Progenitor cell of endocrine pancreas (in vitro differentiated cells): ENCODE measurements at places on chromosomes 11 and 22. TPM values are rescaled to one million over a fixed set of nuclear protein-coding genes. Genes with fewer than 3 reads are reported as not detected.

DNA sequence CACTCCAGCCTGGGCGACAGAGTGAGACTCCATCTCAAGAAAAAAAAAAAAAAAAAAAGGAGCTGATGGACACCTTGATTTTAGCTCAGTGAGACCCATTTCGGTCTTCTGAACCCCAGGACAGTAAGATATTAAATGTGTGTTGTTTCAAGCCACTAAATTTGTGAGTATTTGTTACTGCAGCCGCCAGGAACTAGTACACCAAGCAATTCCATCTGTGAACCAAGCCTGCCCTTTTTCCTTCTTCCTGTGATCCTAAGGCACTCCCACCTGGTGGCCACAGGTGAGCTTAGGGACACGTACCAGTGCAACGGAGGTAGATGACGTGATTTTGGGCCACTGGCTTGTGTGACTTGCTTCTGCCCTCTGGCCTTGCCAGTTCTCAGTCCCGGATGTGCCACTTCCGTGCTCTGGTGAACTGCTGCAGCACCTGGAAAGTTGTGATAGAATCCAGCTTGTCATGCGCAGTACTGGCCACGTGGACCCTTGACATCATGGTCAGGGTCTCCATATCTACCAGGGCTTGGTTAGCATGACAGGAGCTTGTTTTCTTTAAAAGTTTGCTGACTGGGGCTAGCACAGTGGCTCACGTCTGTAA is 19.6 kb upstream of the ATXN10 start:
- H3K36me3 ChIP-seq = no peaks in the 10 kb centered on the region
- H3K4me3 ChIP-seq = no peak overlapping the region
- DNase-seq = no peak
- no peak overlapping the region for H3K27ac ChIP-seq
- H3K27me3 ChIP-seq = peaks cover 42% of the 10 kb centered on the region

DNA sequence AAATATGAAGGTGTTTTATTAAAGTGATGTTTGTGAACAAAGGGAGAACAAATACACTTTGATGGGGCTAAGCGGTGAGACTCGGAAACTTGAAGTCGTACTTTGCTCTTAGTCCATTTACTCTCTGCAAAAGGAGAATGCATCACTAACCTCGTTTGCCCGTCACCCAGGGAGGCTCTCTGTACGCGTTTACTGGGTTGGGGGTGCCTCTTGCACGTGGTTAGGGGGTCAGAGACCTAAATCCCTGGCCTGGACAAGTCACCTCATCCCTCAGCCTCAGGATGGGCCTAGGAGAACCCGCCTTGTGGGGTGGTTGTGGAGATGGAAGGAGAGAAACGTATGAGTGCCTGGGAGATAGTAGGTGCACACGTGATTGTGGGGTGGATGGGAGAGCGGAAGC is 803 bp upstream of the IFT27 start:
- no peak for DNase-seq
- peaks cover 7% of the 10 kb centered on the region for H3K4me1 ChIP-seq

DNA sequence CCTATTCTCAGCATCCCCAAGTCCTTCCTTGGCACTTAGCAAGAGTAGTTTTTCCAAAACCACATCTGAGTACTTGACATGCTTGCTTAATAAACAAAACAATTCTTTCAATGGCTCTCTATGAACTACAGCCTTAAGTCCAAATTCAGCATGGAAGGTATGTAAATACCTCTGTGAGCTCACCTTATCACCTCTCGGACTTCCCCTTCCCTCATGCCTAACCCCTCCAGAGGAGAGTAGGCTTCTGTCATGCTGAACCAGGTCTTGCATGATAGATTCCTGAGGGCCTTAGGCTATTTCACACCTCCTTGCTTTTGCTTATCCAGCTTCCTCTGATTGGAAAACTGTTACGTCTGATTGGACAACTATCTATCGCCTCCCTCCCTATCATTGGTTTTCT is 312.9 kb upstream of the CCDC90B start:
- H3K4me3 ChIP-seq = no peak overlapping the region
- H3K27ac ChIP-seq = no peak overlapping the region
- DNase-seq = no peak
- H3K36me3 ChIP-seq = no peaks in the 10 kb centered on the region
- no peaks in the 10 kb centered on the region for H3K4me1 ChIP-seq

Gene PGA5
- total RNA-seq = 0.60 and 0.69 TPM in 2 replicates

GRCh38 chr11:116644941-116645305 is 127.9 kb downstream of the BUD13 start:
- no peaks in the 10 kb centered on the region for H3K4me1 ChIP-seq
- DNase-seq = no peak
- H3K36me3 ChIP-seq = no peaks in the 10 kb centered on the region
- H3K4me3 ChIP-seq = no peak overlapping the region
- peaks cover 20% of the 10 kb centered on the region for H3K27me3 ChIP-seq

- H3K27me3 ChIP-seq = peaks cover 54% of the 10 kb centered on the region
- H3K4me1 ChIP-seq = peaks cover 27% of the 10 kb centered on the region
- H3K36me3 ChIP-seq = peaks cover 1% of the 10 kb centered on the region
- H3K4me3 ChIP-seq = peak overlapping the region; percentile 69
These were observed 2.0 kb downstream of the USH1C start for GRCh38 chr11:17542249-17542648.

DNA sequence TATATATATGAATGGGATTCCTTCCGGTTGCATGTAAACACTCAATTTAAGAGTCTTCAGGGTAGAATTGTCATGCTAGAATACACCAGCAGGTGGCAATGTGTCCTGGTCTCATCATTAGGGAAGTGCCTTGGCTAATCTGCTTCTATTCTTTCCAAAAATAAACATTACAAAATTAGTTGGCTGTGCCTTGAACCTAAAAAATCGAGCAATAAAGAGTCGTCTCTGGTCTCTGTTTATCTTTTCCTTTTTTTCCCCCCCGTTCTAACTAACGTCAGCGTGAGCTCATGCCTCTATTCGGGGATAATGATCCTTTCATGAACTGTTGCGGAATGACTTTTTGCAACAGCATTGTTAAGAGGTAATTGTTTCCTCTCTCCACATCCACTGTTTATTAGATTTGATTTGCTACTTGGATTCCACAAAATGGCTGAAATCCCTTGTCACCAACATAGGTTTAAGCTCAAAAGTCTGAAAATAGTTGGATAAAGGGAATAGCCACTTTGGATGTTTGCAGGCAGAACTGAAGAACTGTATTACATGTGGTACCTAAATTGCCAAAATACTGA is 1.2 kb upstream of the ARHGEF12 start:
- DNase-seq = peak; percentile 31
- H3K4me1 ChIP-seq = peaks cover 28% of the 10 kb centered on the region
- H3K27me3 ChIP-seq = no peaks in the 10 kb centered on the region
- H3K27ac ChIP-seq = peak overlapping the region; percentile 88

DNA sequence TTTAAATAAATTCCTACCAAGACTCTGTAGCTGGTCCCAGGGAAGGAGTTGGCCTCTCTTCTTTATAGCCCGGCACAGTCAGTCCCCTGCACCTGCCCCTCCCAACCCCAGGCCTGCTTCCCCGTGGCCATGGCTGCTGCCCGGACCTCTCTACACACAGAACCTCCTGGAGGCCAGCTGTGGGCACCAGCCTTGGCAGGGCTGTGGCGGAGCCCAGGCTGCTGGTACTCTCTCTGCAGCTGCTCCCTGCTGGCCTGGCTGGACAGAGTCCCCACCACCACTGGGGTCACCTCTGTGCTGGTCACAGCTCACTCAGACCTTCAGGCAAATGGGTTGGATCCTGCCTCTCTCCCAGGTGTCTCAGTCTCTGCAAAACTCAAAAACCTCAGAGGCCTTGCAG is 69.3 kb downstream of the LRP5 start:
- no peak for DNase-seq
- peaks cover 24% of the 10 kb centered on the region for H3K4me1 ChIP-seq
- H3K27me3 ChIP-seq = no peaks in the 10 kb centered on the region
- peaks cover 3% of the 10 kb centered on the region for H3K36me3 ChIP-seq

Gene OR8K3
- total RNA-seq = not detected in 2 replicates

Gene LRRC4C
- total RNA-seq = 1.3 and 2.0 TPM in 2 replicates
